Stimulated activated CD4-positive, alpha-beta T cell treated with anti-CD3 and anti-CD28 coated beads, TNF-alpha, amount 100 ng/mL, for 4 hours (primary cell): ENCODE measurements at places on chromosomes 5 and 9.

GRCh38 chr5:61178702-61179101 lies 16.4 kb upstream of the SMIM15 start:
- no peak for DNase-seq

DNA sequence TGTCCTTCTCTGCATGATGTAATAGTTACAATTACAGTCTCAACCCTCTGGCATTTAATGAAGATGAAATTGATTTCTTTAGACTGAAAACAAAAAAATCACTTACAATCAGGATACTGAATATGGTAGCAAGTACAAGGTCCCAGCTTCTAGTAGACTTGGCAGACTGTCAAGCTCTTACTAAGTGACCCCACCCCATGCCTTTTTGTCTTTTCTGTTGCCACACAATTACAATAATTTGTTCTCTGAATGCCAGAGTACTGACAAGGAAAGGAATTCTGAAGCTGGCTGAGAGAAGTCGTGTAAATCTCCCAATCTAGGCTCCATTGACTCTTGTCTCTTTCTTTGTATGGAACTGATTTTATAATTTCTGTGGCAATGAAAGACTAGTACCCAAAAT lies 154.2 kb downstream of the TMC1 start:
- no peak for DNase-seq

DNA sequence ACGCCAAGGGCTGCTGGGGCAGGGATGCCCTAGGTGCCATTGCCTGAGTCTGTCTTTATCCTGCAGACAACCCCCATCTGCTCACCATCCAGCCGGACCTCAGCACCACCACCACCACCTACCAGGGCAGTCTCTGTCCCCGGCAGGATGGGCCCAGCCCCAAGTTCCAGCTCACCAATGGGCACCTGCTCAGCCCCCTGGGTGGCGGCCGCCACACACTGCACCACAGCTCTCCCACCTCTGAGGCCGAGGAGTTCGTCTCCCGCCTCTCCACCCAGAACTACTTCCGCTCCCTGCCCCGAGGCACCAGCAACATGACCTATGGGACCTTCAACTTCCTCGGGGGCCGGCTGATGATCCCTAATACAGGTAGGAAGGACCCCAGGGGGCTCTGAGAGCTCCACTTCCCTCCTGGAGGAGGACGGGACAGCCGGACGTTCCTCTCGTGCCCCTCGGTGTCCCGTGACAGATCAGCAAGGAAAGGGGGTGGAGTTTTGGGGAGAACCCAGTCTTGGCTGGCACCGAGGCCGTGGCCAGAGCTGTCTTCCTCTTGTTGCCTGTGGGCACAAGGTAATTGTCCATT lies 24.9 kb downstream of the HK3 start:
- no peak for DNase-seq

GRCh38 chr9:15306068-15306756 lies 804 bp downstream of the TTC39B start:
- no peak for DNase-seq

GRCh38 chr9:99400184-99400731 lies 178.2 kb downstream of the SEC61B start:
- DNase-seq: no peak

GRCh38 chr9:122213589-122214413 lies 15.0 kb downstream of the LHX6 start:
- peak; percentile 23 for DNase-seq

GRCh38 chr9:77954666-77955015 lies 77.0 kb downstream of the GNAQ start:
- no peak for DNase-seq

- no peak for DNase-seq
Measured at GRCh38 chr5:30392897-30393296, 800.6 kb upstream of the CDH6 start.

- DNase-seq: no peak
Measured at GRCh38 chr9:122228191-122228567, 578 bp downstream of the LHX6 start.

GRCh38 chr5:123151227-123151909 lies 62.3 kb downstream of the PRDM6 start:
- DNase-seq: no peak

DNA sequence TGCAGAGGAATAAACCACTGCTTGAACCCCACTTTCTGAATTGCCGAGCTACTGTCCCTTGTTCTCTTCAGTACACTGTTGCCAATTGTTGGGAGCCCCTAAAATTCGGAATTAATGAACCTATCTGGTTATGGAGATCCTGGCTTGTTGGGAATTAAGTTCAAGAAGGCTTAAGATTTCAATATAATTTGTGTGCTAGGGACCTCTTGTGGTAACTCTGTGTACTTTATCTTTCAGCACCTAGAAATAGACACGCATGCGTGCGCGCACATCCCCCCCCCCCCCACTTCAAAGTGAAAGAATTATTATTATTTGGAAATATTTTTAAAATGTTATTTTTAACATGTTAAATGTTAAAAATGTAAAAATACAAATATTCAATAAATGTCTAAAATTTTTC lies 53.3 kb upstream of the FAM169A start:
- DNase-seq: no peak

GRCh38 chr9:77224746-77225312 lies 47.5 kb downstream of the VPS13A start:
- no peak for DNase-seq

- DNase-seq: no peak
Measured at GRCh38 chr9:107487521-107488374, 1.8 kb downstream of the KLF4 start.

DNA sequence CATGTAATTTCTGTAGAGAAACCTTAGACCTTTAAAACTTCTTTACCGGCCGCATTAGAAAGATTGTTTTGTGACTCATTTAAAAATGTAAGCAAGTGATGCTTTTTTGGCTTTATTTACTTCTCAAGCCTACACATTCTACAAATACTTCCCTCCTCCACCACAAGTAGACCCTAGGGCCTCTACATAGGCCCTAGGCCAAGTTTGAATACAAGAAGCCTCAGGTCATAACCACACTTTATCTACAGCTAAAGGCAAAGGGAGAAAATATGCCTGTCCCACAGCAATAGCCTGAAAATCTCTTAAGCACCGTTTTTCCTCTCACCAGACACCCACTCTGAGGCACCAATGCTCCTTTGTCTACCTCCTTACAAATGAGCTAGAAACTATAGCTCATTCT lies 53.9 kb downstream of the CSNK1A1 start:
- DNase-seq: no peak

DNA sequence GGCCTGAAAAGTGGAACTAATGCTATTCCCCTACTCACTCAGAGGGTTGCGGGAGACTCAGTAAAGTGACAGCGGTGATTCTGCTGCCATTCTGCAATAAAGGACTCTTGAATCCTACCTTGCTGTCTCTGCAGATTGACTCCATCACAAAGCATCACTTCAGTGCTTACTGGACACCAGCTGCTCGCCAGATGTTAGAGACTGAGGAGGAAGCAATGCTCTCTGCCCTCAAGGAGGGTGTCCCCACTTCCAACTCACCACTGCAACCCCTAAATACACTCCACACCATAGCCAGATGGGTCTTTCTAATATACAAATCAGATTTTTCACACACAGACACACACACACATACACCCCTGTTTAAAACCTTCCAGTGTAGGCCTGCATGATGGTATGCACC lies 21.4 kb downstream of the TTLL11 start:
- DNase-seq: no peak

GRCh38 chr9:136056546-136057235 lies 38.4 kb downstream of the NACC2 start:
- no peak for DNase-seq

DNA sequence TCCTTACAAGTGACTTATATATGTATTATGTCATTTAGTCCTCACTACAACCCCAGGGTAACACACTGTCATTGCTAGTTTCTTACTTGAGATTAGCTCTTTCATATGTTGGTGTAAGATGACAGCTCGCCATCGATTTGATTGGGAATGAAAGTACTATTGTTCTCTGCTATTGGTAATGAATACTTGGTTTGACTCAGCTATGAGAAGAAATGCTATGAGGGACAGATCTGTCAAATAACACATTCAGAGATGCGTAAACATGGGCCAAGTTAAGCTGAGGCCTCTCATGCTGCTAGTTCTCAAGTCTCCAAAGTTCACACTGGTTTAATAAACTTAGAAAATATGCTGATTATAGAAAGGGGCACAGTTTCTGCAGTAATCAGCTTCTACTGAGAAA lies 142.7 kb downstream of the SGCD start:
- DNase-seq: no peak

- no peak for DNase-seq
Measured at GRCh38 chr9:18951936-18952335, 81.1 kb downstream of the SAXO1 start.

GRCh38 chr5:73417303-73418034 lies 31.1 kb downstream of the FOXD1 start:
- no peak for DNase-seq

- no peak for DNase-seq
Measured at GRCh38 chr9:93013856-93014582, 44.5 kb upstream of the SUSD3 start.

DNA sequence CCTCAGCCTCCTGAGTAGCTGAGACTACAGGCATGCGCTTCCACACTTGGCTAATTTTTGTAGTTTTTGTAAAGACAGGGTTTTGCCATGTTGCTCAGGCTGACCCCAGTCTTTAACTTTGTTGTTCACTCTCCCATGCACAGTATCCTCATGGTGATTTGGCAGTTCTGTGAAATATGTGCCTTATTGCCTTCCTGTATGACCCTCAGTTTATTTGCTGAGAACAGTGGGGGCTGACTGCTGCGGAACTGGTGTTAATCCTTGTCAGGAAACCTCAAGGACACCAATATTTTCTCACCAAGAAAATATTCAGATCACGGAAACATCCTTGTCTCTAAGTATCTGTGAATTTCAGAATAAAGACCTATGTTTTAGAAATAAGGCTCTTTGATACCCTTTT lies 287.8 kb downstream of the ARRDC3 start:
- DNase-seq: no peak

DNA sequence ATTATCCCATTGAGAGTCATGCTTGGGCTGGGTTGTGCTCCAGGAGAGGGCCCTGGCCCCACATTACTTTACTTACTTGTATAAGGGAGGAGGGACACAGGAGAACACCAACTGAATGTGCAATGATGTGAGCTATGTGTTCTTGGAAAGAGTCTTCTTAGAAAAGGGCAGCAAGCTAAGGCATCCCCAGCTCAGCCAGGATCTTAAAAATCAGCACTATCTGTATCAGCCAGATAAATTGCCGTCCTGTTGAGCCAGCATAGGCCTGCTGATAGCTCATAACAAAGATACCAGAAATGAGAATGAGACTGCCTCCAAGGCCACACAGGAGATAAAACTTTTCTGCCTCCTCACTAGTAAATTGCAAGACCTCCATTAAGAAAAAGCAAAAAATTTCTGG lies 357.5 kb downstream of the CAAP1 start:
- DNase-seq: no peak

DNA sequence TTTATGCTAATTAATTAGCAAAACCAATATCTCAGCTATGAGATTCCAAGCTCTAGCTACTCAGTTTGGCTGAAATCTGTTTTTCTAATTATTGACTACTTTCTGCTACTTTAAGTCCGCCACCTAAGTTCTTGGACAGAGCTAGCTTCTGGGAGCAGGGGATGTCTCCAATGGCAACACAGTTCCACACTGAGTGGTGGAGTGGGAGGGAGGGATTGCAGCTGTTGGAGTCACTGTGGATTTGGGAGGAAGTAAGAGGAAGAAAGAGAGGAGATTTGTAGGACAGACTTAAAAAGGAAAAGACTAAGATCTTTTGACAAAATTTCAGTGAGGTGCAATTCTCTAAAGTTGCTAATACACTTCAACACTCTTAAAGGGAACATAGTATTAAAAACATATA lies 450.8 kb downstream of the NFIB start:
- DNase-seq: no peak

GRCh38 chr5:129904102-129904666 lies at the start of gene CHSY3:
Gene CHSY3, plus strand, starts transcription at chr5:129904465.
- DNase-seq: no peak

GRCh38 chr5:159785656-159786055 lies 130.6 kb upstream of the ADRA1B start:
- DNase-seq: no peak

- DNase-seq: no peak
Measured at GRCh38 chr9:134765785-134766184, 114.8 kb upstream of the FCN2 start.

DNA sequence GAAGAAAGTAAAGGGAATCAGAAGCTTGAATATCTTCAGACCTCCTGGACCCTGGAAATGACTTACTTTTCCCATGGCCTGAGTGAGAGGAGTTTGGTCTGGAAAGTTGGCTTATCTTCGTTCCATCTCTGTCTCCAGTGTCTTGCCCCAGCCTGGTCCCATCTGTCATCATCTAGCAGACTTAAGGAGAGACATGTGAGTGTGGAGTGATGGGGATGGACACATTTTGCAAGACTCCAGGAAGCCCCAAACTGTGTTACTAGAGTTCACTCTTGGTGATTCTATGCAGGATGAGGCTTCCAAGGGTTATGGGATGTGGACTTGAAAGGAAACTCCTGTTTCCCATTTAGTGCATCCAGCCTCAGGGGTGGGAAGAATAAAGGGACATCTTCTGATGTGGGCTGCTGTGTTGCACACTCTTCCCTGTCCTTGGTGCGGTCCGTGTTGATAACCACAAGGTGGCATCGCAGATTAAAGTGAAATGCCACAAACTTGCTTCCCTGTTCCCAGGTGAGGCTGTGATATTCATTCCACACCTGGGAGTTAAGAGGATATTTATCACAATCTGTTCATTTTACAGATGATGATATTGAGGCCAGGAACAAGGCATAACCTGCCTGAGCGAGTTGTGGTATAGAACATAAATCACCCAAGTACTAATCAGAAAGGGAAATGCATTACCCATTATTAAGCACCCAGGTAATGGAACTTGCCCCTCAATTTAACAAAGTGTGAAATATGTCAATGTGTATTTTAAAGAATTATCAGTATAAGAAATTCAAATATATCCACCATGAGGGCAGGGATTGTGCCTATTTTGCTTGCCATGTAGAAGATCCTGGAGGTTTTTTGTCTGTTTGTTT lies 269.9 kb upstream of the PAPPA start:
- DNase-seq: no peak

DNA sequence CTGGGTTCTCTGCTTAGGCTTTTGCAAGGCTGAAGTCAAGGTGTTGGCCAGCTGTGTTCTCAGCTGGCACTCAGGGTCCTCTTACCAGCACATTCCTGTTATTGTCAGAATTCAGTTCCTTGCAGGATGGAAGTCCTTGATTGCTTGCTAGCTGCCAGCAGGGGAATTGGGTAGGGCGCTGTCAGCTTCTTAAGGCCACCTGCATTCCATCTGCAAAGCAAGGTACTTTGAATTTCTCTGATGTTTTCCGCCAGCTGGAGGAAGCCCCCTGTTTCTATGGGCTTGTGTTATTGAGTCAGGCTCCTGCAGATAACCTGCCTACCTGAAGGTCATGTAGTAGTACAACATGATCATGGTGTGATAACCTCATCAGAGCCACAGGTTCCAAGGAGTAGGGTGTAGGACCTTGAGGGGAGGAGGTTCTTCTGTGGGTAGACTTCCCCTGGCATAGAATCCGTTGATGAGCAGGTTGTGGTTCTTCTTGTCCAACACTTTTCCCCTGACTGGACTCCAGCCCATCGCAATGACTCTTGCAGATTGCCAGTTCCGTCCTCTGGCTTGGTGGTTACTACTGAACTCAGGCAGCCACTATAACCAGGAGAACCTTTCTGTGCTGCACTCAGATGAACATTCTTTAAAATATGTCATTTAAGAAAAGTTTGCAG lies 6.8 kb downstream of the TENT4A start:
- DNase-seq: no peak
